ENCODE measurements at places on chromosomes 1 and 21.

DNA sequence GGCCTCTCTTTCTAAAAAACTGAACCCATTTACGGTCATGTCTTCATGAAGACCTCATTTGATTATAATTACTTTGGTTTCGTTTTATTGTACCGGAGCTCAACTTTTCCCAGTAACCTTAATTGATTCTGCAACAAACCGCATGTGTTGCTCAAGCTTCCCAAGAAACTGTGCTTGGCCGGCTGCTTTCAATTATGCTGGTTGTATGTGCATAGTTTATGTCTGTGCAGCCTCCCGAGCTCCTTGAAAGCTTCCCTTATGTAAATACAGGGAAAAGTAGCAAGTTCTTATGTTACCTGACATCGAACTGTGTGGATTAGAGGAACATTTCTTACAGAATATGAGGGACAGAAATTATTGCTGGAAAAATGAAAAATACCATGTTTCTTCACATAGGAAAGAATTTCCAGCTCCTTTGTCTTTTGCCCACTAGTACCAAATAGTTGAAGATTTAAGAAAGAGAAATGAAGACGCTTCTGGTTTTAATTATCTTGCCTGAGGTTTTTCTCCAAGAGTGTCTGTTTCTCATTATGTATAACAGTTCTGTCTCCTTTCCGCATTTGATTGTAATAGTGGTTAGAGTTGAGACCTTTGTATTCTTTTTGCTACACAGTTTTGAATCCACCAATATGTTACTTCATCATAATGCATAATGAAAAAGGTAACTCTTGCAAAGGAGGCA, 2.1 kb downstream of the VCAM1 start:
- DNase-seq = no peak

- DNase-seq = no peak
Measured at GRCh38 chr1:55309786-55310504, 94.8 kb upstream of the USP24 start.

- no peak for DNase-seq
Measured at GRCh38 chr21:42763581-42764442, 110.4 kb downstream of the PDE9A start.

DNA sequence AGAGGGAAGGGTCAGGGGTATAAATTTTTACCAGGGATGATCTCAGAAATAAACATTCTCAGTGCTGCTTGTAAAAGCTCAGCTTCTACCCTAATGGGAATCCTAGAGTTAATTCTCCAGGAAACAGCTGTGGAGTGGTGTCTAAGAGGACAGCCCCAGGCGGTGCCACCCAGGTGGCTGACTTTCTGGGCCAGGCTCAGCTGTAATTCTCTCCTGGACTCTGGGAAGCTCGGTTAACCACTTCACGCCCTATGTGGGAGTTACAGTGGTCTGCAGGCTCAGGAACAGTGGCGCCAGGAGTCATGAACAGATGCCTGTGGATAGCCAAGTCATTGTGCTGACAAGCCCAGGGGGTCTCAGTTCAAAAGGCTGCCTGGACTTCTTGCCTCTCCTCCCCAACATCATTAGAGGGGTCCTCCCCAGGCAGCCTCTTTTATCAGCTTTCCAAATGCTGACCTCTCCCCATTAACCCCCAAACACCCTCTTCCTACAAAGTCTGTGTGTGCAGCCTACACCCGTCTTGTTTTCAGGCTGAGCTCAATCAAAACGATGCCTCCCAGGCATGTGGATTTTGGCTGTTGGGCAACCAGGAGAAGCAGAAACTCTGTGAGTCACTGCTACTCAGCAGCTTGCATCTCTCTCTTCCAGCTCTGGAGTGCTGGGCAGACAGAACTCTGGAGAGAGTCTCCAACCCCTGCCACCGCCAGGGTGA, 1.2 kb downstream of the HHIPL2 start:
- no peak for DNase-seq

- DNase-seq = no peak
Measured at GRCh38 chr1:193069748-193070385, 10.5 kb downstream of the RO60 start.

- DNase-seq = no peak
Measured at GRCh38 chr21:37445228-37445627, 78.7 kb downstream of the DYRK1A start.

DNA sequence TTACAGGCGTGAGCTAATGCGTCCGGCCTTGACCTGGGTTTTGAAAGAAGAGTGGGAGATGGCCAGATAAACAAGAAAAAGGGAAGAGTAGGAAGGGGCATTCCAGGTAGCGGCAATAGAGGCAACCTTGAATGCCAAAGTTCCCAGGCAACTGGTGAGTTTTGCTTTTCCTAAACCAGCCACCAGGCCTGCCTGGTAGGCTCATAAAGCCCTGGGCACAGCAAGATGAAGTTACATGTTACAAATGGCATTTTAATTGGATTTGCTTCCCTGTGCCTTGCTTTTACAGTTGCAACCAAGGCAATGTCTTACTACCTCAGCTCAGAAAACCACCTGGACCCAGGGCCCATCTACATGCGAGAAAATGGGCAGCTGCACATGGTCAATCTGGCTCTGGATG, 5.5 kb downstream of the LRRC42 start:
- DNase-seq = no peak

DNA sequence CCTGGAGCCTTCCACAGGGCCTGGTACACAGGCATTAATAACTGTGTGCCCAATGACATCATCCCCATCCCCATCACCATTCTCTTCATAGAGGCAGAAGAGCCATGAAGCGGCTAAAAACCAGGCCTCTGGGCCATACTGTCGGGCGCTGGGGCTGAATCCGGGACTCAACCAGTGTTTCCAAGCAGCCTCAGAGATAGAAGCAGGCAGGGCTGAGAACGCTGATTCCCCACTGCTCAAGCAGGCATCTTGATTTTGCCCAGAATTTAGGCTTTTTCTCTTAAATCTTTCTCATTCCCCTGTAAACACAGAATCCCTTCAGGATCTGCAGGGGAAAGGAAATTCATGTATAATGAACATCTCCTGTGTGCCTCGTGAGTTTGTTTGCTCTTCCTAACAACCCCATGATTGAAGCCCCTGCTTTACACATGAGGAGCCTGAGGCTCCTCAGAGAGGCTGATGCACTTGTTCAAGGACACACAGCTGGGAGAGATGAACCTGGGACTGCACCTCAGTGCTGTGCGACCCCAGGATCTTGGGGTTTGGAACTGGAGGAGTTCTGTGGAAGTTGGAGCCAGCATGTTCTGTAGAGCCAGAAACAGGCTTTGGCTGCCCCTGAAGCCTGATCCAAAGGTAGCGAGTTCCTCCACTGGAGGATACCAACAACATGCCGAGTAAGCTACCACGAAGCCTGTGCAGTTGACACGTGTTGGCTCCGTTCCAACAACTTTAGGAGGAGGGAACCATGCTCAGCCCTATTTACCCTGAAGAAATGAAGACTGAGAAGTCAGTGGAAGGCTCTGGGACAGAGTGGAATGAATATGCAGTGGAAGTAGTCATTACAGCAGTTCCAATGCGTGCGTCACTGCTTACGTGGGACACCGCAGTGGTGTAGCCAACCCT, 55.5 kb downstream of the EDN2 start:
- DNase-seq = no peak

DNA sequence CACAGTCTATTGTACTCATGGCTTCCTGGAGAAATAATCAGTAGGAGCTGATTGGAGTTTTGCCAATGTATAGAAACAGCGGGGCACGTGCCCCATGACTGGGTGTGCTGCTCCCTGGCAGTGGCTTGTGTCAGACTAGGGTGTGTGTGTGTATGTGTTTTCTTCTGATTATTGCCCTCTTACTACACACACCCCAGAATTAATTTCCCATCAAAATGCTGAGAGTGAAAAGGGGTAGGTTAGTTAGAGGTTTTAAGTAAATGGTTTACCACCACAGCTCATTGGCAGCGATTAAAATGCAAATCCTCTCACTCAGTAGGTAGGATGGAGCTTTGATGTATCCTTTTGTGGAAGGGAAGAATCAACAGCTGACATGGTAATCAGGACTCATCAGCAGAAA, 29.9 kb downstream of the HHAT start:
- no peak for DNase-seq

- no peak for DNase-seq
Measured at GRCh38 chr1:84385347-84385746, 12.9 kb upstream of the DNASE2B start.

DNA sequence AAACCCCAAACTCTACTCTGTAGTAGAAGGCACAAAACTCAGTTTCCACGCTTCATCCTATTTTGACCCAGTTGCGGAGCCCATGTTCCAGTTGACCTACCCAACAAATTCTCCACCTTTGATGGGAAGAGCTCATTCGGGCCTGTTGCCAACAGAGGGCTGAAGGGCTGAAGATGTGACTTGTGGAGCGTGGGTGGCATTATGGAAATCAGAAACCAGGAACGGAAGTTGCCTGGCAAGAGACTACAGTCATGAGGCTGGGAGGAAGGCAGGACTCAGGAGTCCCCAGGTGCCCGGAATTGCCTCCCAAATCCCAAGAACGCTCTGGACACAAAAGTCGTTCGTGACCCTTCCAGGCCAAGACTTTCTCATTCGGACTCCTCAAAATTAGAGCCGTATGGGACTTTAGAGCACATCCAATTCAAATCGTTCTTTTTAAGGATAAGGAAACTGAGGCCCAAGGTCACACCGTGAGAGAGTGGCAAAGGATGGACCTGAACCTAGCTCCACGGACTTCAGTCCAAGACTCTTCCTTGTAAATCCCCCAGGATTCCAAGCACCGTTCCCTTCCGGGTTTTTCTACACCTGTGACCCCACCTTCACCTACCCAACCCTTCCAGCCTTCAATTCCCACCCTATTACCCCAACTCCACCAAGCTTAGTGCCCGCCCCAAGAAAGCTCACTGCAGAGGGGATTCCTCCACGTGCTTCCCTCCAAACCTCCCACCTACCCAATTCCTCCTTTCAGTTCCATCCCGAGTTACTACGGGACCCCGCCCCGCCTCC, 739 bp downstream of the SMG5 start:
- DNase-seq = no peak

DNA sequence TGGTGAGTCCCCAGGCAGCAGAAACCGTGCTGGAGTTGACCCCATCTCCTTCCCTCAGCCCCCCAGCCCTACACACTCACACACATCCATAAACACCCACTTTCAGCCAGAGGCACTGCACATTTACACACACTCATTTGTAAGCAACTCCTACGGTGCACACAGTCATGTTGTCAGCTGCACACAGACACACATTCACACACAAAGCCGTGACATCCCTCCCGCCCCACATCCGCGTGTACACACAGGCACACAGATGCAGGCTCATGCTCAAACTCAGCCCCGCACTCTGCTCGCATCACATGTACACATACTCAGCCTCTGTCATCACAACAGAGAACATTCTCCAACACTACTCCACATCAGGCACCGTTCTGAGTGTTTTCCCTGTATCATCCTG, 47.6 kb downstream of the LACTBL1 start:
- DNase-seq = no peak

DNA sequence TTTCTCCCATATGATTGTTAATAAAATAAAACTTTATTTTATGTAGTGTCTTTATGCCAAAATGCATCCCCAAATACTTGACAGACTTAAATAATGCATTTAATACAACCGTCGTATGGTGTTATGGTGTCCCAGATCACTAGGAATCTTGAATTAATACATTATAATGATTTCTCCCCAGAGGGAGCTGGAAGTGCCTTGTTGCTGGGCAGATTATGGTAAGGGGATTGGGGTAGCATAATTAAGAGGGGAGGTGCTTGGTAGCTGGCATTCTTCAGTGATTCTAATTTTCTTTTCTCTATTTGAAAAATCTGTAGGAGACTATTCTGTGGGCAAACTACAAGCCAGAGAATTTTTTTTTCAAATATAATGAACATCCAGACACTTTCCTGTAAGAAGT, 1043.7 kb downstream of the ADGRL2 start:
- no peak for DNase-seq

DNA sequence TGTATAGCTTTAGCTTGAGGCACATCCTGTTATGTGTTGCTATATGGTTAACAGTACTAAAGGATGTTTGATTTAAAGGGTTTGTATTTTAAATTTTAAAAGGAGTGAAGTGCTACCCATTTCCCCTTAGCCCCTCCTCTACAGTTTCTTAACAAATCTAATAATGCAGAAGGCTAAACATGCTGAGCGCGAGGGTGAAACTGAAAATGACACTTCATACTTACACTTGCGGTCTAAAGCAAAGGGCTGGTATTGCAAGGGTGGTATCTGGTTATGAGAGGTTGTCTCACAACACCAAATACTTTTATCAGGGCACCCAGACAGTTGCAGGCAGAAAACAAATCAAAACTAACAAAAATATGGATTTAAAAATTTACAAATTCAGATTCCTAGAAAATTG, 172.3 kb downstream of the SIPA1L2 start:
- DNase-seq = no peak

DNA sequence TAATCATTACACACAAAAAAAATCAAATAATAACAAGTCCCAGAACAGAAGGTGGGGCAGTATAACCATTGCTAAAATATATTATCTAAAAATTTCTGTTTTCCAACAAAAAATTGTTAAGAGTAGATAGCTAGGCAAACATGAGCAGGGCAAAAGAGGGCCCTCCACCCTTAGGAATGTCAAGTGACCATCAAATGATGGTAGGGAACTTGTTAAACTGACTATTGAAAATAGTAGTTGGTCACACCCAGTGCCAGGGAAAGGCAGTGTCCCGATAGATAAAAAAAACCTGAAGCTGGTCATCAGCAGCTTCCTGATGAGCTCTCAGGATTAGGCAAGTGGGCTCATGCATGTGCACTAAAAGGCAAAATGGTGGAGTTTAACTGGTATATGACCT, 18.4 kb upstream of the COP1 start:
- DNase-seq = no peak

- DNase-seq = no peak
Measured at GRCh38 chr21:14773777-14774345, 227.7 kb upstream of the SAMSN1 start.

GRCh38 chr1:1359664-1360468, 1.5 kb upstream of the MXRA8 start:
- DNase-seq = no peak

GRCh38 chr1:6353619-6353954, 40.0 kb downstream of the ACOT7 start:
- no peak for DNase-seq

DNA sequence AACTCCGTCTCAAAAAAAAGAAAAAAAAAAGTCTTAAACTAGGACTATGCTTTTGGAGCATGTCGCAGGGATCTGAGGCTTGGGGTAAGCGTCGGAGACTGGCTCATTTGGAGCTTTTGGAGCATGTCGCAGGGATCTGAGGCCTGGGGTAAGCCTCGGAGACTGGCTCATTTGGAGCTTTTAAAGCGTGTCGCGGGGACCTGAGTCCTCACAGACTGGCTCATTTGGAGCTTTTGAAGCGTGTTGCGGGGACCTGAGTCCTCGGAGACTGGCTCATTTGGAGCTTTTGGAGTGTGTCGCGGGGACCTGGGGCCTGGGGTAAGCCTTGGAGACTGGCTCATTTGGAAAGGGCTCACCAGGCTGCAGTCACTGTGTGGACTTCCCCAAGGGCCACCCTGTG, 13.6 kb upstream of the TSPEAR start:
- DNase-seq = no peak

GRCh38 chr21:37058261-37058660, 14.6 kb downstream of the PIGP start:
- DNase-seq = no peak

- peak; percentile 53 for DNase-seq
Measured at GRCh38 chr1:234970731-234971476, 157.7 kb downstream of the TOMM20 start.

- no peak for DNase-seq
Measured at GRCh38 chr1:49293016-49293415, 516.3 kb upstream of the BEND5 start.

- DNase-seq = no peak
Measured at GRCh38 chr1:67771749-67772148, 61.5 kb downstream of the GNG12 start.
